ENCODE measurements at places on chromosomes 5 and 9. TPM values are rescaled to one million over a fixed set of nuclear protein-coding genes. Genes with fewer than 3 reads are reported as not detected.

Gene ZNF300
- 6.0 TPM for total RNA-seq

Gene IFNA21
- not detected for total RNA-seq

Gene DHX29
- 19.2 TPM for total RNA-seq

Gene PCA3
- not detected for total RNA-seq

Gene SLC34A3
- total RNA-seq = not detected

Gene C9orf50
- total RNA-seq = not detected

Gene SLC34A1
- total RNA-seq = not detected

Gene TRIM36
- 1.7 TPM for total RNA-seq

Gene SOX30
- not detected for total RNA-seq

Gene NUP214
- total RNA-seq = 26.9 TPM

Gene ARHGEF28
- total RNA-seq = 39.7 TPM

Gene CDO1
- not detected for total RNA-seq

Gene ENG
- total RNA-seq = 6.2 TPM

Gene KLF9
- total RNA-seq = 5.5 TPM

Gene SLC6A7
- not detected for total RNA-seq

Gene FABP6
- 0.31 TPM for total RNA-seq

Gene SPEF2
- total RNA-seq = 2.3 TPM
